Activated CD8-positive, alpha-beta T cell treated with anti-CD3 and anti-CD28 coated beads for 36 hours (primary cell): ENCODE measurements at places on chromosomes 7 and 10.

- no peak overlapping the region for H3K27ac ChIP-seq
- H3K36me3 ChIP-seq = no peaks in the 10 kb centered on the region
- H3K4me3 ChIP-seq = no peak overlapping the region
- no peak for DNase-seq
Observed at GRCh38 chr7:4468320-4469102, 213.6 kb upstream of the FOXK1 start.

- no peak overlapping the region for H3K4me3 ChIP-seq
- no peaks in the 10 kb centered on the region for H3K36me3 ChIP-seq
- H3K27me3 ChIP-seq = no peaks in the 10 kb centered on the region
- H3K4me1 ChIP-seq = peaks cover 20% of the 10 kb centered on the region
- no peak overlapping the region for H3K27ac ChIP-seq
- no peak for DNase-seq
Observed at GRCh38 chr10:47049906-47050305, 138.7 kb downstream of the PTPN20 start.

GRCh38 chr7:98788966-98789365 lies 80.8 kb downstream of the TMEM130 start:
- no peaks in the 10 kb centered on the region for H3K27me3 ChIP-seq
- H3K4me1 ChIP-seq = no peaks in the 10 kb centered on the region
- DNase-seq = no peak
- no peaks in the 10 kb centered on the region for H3K36me3 ChIP-seq
- no peak overlapping the region for H3K27ac ChIP-seq

- no peak overlapping the region for H3K4me3 ChIP-seq
- no peaks in the 10 kb centered on the region for H3K27me3 ChIP-seq
- peak overlapping the region; percentile 68 for H3K27ac ChIP-seq
- peaks cover 58% of the 10 kb centered on the region for H3K4me1 ChIP-seq
- H3K36me3 ChIP-seq = peaks cover 79% of the 10 kb centered on the region
Observed at GRCh38 chr7:130887957-130888371, 154.0 kb upstream of the KLF14 start.

DNA sequence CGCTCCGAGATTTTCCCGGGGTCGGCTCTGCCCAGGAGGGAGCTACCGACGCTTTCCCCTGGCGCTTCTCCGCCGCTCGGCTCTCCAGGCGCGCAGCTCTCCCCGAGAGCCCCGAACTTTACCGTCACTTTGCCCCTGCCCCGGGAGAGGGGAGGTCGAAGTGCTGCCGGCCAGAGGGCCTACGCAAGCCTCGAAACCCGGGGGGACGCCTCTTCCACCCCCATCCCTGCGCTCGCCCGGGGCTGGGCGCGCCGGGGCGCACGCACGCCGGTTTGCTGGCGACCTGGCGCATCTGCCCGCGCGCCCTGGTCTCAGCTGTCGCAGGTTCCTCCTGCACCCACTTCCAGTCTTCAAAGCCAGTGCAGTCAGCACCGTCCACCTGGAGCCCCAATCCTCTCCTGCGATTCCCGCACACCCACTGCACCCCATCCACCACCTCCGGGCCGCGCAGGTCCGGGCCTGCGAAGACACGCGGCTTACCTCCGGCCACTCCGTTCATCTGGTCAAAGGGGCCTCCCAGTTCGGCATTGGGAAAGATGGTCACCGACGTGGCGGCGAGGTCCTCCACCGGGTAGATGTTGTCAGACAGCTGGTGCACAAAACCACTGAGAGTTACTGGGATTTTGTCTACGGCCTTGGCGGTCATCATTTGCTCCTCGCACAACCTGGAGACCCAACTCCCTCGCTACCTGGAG lies 638 bp downstream of the EGR2 start:
- H3K27me3 ChIP-seq = peaks cover 15% of the 10 kb centered on the region
- H3K27ac ChIP-seq = peak overlapping the region; percentile 100
- peak overlapping the region; percentile 97 for H3K4me3 ChIP-seq
- peaks cover 50% of the 10 kb centered on the region for H3K36me3 ChIP-seq
- DNase-seq = peak; percentile 37
- H3K4me1 ChIP-seq = peaks cover 46% of the 10 kb centered on the region

- H3K4me1 ChIP-seq = peaks cover 69% of the 10 kb centered on the region
- H3K4me3 ChIP-seq = no peak overlapping the region
- no peak for DNase-seq
Observed at GRCh38 chr10:28294809-28295208, 8.1 kb downstream of the MPP7 start.

DNA sequence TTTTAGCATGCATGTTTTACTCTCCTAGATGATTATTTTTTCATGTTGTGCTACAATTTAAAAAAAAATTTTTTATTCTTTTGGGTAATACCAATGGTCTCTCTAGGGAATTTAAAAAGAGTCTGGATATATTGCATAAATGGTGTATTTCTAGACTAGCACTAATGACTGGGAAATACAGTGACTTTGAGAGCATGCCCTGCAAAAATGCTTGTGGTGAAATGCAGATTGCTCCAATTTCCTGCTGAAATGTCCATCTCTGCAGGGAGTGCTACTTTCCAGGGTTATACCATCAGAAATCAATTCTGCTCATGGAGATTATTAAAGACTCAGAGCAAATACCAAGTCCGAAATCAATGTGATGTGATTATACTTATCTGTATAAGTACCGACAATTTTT lies 186.1 kb downstream of the PRKG1 start:
- H3K4me3 ChIP-seq = no peak overlapping the region
- no peak for DNase-seq
- no peak overlapping the region for H3K27ac ChIP-seq

DNA sequence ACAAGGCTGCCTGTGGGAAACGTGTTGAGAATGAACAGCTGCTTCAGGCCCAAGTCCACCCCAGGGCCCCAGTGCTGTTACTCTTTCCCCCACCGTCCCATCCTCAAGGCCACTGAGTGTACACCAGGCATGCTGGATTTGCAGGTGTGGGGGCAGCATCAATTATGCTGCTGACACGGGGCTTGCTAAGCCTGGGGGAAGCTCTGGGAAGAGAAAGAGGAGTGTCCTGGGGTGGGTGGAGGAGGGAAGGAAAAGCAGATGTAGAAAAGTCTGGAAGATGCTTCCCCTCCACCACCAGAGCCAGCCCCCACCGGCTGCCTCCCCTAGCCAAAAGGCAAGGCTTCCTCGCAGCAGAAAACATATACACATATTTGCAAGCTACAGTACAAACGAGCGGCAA lies 153.9 kb downstream of the CDH23 start:
- no peaks in the 10 kb centered on the region for H3K4me1 ChIP-seq
- no peak for DNase-seq
- H3K36me3 ChIP-seq = no peaks in the 10 kb centered on the region
- peaks cover 2% of the 10 kb centered on the region for H3K27me3 ChIP-seq

DNA sequence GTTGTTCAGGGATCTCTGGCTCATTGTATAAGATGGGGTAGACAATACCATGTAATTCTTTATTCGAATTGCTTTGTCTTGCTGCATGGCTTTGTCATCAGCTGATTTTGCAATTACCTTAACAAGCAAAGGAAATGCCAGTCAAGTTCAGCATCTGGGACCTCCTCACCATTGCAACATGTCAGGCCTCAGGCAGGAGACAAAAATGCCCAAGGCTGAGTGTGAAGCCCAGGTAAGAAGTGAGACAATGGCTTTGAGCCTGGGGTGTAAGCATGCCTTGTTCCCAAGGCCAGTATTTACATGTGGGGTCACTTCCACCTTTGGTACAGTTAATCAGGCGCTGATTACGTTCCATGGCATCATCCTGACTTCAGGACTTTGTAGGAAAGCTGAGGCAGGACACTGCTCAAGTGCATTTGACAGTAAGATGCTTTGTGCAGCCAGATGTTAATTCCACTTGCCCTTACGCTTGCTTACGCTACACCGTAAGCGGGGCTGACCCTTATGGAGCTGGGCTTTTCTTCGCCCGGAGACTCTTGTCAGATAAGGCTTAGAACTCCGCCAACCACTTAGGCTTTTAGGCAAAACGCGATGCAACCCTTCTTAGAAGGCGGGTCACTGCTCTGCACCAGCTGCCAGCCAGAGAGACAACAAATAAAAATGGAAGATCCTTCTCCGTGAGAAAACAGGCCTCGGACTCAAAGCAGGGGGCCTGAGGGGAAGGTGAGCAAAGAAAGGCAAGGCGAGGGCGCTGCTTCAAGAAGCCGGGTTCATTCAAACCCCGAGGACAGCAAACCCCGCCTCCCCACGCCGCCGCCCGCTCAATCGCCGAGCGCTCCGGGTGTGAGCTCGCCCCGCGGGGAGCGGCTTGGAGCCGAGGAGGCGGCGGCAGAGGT lies 1.3 kb upstream of the SP4 start:
- DNase-seq = no peak
- H3K27me3 ChIP-seq = no peaks in the 10 kb centered on the region
- peak overlapping the region; percentile 99 for H3K4me3 ChIP-seq
- peaks cover 27% of the 10 kb centered on the region for H3K4me1 ChIP-seq
- peaks cover 24% of the 10 kb centered on the region for H3K36me3 ChIP-seq
- H3K27ac ChIP-seq = peak overlapping the region; percentile 86

GRCh38 chr7:22190736-22191135 lies 166.2 kb downstream of the RAPGEF5 start:
- no peaks in the 10 kb centered on the region for H3K4me1 ChIP-seq
- H3K27me3 ChIP-seq = no peaks in the 10 kb centered on the region

DNA sequence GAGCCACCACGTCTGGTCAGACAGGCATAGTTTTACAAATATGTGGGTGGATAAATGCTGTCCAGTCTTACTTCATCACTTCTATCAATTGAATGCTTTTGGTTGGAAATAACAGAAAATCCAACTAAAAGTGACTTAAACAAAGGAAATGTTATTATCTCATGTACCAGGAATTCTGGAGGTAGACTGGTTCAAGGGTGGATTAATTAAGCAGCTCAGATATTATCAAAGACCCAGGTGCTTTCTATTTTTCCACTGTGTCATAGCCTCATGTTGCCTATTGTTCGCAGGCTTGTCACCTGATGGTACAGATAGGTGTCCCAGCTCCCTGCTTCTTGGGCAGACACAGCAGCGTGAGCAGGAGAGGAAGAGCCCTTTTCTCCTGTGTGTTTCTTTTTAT lies 156.1 kb upstream of the CTBP2 start:
- no peaks in the 10 kb centered on the region for H3K27me3 ChIP-seq
- DNase-seq = no peak
- H3K4me3 ChIP-seq = no peak overlapping the region

DNA sequence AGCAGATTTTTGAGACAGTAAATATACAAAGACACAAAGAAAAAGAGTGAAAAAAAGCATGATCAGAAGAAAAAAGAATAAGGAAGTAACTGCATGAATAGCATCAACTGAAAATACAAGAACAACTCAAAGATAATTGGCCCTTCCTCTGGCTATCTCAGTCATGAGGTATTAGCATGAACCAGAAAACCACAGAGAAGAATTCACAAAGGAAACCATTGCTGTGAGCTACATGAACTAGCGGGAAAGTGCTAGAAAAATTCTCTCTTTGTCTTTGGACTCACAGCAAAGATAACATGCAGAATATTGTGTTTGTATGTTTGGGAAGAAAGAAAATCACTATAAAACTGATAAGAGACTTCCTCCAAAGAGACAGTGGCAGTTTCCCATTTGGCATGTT lies 82.9 kb downstream of the SORCS1 start:
- no peaks in the 10 kb centered on the region for H3K36me3 ChIP-seq
- no peak overlapping the region for H3K4me3 ChIP-seq
- no peak overlapping the region for H3K27ac ChIP-seq
- H3K27me3 ChIP-seq = no peaks in the 10 kb centered on the region
- no peak for DNase-seq

- peaks cover 4% of the 10 kb centered on the region for H3K27me3 ChIP-seq
- no peak overlapping the region for H3K4me3 ChIP-seq
- no peak overlapping the region for H3K27ac ChIP-seq
- no peaks in the 10 kb centered on the region for H3K4me1 ChIP-seq
- DNase-seq = no peak
- H3K36me3 ChIP-seq = no peaks in the 10 kb centered on the region
Observed at GRCh38 chr7:95367606-95368005, 28.6 kb downstream of the PON3 start.

DNA sequence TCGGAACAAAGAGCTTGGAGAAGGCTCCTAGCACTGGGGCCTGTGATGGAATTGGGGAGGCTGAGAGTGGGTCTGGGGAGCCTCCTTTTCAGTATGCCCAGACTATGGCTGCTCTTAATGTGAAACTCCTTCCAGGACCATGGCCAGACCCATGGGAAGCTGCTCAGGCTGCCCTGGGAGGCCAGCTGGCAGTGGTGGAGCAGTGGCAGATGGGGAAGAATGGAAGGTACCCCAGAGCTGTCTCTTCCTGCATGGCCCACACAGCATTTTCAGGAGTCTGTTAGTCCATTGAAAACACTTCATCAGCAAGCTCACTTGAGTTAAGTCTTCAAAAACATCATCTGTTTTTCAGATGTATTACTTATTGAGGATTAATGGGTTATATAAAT lies 18.5 kb downstream of the NACAD start:
- H3K4me3 ChIP-seq = no peak overlapping the region
- DNase-seq = no peak
- no peaks in the 10 kb centered on the region for H3K27me3 ChIP-seq
- peaks cover 7% of the 10 kb centered on the region for H3K4me1 ChIP-seq
- H3K27ac ChIP-seq = no peak overlapping the region
- peaks cover 38% of the 10 kb centered on the region for H3K36me3 ChIP-seq

- no peaks in the 10 kb centered on the region for H3K36me3 ChIP-seq
- no peak overlapping the region for H3K4me3 ChIP-seq
- no peak for DNase-seq
Observed at GRCh38 chr10:97719602-97720001, 6.1 kb downstream of the MARVELD1 start.

DNA sequence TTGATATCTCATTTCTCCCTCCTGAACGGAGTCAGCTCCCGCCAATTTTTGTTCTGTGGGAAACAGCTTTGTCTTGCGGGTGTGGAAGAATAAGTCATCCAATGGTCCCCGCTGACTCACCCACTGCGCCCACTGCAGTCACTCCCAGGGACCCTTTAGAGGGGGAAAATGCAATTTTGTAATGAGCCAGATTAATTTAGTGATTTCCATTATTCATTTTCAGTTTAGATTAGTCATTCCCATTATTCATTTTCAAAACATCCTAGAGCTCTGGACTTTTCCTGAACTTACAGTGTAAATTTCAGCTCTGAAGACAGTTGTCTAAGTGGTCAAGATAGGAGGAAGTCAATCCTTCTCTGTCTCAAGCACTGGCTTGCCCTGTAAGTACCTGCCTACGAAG lies 154.9 kb upstream of the TMEM72 start:
- H3K4me1 ChIP-seq = no peaks in the 10 kb centered on the region
- no peak overlapping the region for H3K4me3 ChIP-seq
- H3K27ac ChIP-seq = no peak overlapping the region

DNA sequence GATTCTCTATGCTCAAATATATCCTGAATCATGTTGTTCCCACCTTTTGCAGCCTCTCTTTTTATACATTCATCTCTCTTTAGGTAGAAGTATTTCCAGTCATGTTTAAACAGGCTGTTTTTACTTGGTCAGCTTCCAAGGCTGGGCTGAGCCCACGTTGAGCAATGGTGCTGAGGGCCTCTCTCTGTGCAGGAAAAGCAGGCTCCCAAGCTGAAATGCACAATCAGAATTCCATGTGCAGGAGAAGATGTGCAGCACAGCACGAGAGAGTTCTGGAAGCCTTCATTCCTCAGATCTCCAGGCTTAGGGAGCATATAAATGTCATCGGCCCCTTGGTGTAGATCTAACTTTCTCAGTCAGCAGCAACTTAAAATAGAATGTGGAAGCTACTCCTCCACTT lies 588.5 kb downstream of the TNS3 start:
- H3K4me1 ChIP-seq = no peaks in the 10 kb centered on the region
- H3K36me3 ChIP-seq = no peaks in the 10 kb centered on the region
- no peaks in the 10 kb centered on the region for H3K27me3 ChIP-seq
- no peak for DNase-seq
- no peak overlapping the region for H3K4me3 ChIP-seq
- H3K27ac ChIP-seq = no peak overlapping the region

GRCh38 chr7:364536-364935 lies 74.6 kb downstream of the FOXL3 start:
- DNase-seq = no peak
- H3K27me3 ChIP-seq = no peaks in the 10 kb centered on the region
- H3K27ac ChIP-seq = no peak overlapping the region
- H3K36me3 ChIP-seq = peaks cover 3% of the 10 kb centered on the region
- H3K4me3 ChIP-seq = no peak overlapping the region
- H3K4me1 ChIP-seq = peaks cover 69% of the 10 kb centered on the region
